ENCODE measurements at places on chromosomes 1 and 21. TPM values are rescaled to one million over a fixed set of nuclear protein-coding genes. Genes with fewer than 3 reads are reported as not detected.

The LCE1F gene
- polyA plus RNA-seq: not detected

The FCRL1 gene
- polyA plus RNA-seq: 0.26 TPM

DNA sequence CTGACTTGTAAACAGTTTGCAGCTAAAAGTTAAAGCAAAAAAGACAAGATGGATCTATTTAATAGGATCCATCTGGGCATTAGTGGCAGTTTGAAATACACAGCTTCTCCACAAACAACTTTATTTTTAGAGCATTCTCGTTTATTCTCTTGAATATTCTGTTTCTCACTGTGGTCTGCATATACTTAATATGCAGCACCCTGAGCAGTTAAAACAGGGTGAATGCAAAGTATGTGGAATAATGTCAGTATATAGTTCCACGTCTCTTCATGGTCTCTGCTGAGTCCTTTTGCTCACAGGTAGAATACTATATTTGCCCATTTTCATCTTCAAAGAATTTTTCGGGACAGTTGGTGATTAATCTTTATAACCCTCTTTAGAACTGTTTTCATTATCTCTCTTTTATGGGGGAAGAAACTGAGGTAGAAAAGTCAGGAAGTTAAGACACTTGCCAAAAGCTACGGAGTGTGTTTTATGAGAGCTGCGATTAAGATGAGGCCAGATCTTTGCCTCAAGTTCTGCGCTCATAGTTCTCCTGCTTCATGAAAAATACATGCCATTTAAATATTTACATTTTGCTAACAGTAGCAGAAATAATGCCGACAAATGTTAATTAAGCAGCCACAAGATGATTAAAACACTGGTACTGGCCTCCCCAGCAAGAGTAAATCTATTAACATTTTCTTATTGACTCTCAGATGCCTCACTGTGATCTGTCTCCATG lies 115.6 kb downstream of the PTBP2 start:
- H3K4me1 ChIP-seq: no peaks in the 10 kb centered on the region
- DNase-seq: no peak
- H3K27me3 ChIP-seq: no peaks in the 10 kb centered on the region
- no peak overlapping the region for H3K27ac ChIP-seq
- H3K36me3 ChIP-seq: no peaks in the 10 kb centered on the region
- H3K4me3 ChIP-seq: no peak overlapping the region

DNA sequence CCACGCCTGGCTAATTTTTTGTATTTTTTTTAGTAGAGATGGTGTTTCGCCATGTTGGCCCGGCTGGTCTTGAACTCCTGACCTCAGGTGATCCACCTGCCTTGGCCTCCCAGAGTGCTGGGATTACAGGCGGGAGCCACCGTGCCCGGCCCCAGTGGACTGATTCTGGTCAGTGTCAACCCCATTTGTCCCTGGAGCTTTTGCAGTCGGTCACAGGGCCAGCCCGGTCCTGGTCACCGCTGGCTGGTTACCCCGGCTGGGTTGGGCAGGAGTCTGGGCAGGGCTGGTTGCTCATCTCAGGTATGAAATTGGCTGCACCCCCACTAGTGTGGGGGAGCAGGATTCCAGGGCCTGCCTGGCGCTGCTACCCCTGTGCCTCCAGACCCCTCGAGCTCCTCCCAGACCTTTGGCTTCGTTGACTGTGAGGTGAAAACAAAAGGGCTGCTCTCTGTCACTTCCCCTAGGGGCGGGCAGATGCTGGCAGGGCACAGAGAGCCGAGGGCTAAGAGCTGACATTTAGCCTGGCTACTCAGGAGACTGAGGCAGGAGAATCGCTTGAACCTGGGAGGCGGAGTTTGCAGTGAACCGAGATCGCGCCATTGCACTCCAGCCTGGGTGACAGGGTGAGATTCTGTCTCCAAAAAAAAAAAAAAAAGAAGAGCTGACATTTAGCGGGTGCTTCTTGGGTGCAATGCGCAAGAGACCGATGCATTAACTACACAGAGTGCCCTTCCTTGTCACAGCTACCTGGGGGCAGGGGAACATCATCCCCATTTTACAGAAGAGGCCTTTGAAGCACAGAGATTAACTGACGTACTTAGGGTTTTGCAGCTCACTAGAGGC lies 10.6 kb downstream of the TNFRSF1B start:
- no peaks in the 10 kb centered on the region for H3K27me3 ChIP-seq
- no peak for DNase-seq
- H3K27ac ChIP-seq: peak overlapping the region; percentile 89
- no peak overlapping the region for H3K4me3 ChIP-seq
- H3K4me1 ChIP-seq: peaks cover 30% of the 10 kb centered on the region

GRCh38 chr1:245611251-245611650 lies 456.5 kb downstream of the KIF26B start:
- no peak for DNase-seq
- no peak overlapping the region for H3K4me3 ChIP-seq
- H3K4me1 ChIP-seq: peaks cover 21% of the 10 kb centered on the region
- H3K27ac ChIP-seq: no peak overlapping the region
- no peaks in the 10 kb centered on the region for H3K27me3 ChIP-seq

GRCh38 chr1:66372522-66373101 lies 161.3 kb upstream of the SGIP1 start:
- H3K4me1 ChIP-seq: peaks cover 9% of the 10 kb centered on the region
- peak overlapping the region; percentile 55 for H3K27ac ChIP-seq
- H3K36me3 ChIP-seq: peaks cover 23% of the 10 kb centered on the region

GRCh38 chr1:101006553-101006952 lies 19.0 kb downstream of the DPH5 start:
- no peaks in the 10 kb centered on the region for H3K36me3 ChIP-seq
- H3K4me1 ChIP-seq: peaks cover 14% of the 10 kb centered on the region
- no peaks in the 10 kb centered on the region for H3K27me3 ChIP-seq
- no peak overlapping the region for H3K4me3 ChIP-seq

GRCh38 chr21:39429445-39429844 lies 16.1 kb downstream of the LCA5L start:
- no peaks in the 10 kb centered on the region for H3K27me3 ChIP-seq
- H3K4me3 ChIP-seq: no peak overlapping the region
- DNase-seq: no peak
- H3K27ac ChIP-seq: no peak overlapping the region
- no peaks in the 10 kb centered on the region for H3K36me3 ChIP-seq
- no peaks in the 10 kb centered on the region for H3K4me1 ChIP-seq

DNA sequence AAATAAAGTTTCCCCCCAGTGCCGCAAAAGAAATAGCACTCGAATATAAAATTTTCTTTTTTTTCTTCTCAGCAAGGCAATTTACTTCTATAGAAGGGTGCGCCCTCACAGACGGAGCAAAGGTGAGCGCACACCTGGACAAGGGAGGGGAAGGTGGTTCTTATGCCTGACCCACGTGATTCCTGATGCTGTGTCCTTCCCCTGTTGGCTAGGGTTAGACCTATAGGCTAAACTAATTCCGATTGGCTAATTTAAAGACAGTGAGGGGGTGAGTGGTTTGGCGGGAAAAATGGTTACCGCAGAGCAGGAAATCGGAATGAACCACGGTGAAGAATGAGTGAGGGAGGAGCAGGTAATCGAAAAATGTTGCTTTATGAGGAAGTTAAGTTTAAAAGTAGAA lies 607 bp upstream of the FAAH start:
- no peak for DNase-seq
- H3K27me3 ChIP-seq: no peaks in the 10 kb centered on the region

GRCh38 chr1:228369608-228370438 lies 36.8 kb downstream of the TRIM11 start:
- no peaks in the 10 kb centered on the region for H3K36me3 ChIP-seq
- no peak overlapping the region for H3K4me3 ChIP-seq
- peaks cover 4% of the 10 kb centered on the region for H3K4me1 ChIP-seq

All from lung (tissue), 17 donors.